ENCODE measurements at places on chromosomes 1 and 21.

GRCh38 chr1:106266786-106267185 is 789.7 kb upstream of the PRMT6 start:
- DNase-seq = no peak

DNA sequence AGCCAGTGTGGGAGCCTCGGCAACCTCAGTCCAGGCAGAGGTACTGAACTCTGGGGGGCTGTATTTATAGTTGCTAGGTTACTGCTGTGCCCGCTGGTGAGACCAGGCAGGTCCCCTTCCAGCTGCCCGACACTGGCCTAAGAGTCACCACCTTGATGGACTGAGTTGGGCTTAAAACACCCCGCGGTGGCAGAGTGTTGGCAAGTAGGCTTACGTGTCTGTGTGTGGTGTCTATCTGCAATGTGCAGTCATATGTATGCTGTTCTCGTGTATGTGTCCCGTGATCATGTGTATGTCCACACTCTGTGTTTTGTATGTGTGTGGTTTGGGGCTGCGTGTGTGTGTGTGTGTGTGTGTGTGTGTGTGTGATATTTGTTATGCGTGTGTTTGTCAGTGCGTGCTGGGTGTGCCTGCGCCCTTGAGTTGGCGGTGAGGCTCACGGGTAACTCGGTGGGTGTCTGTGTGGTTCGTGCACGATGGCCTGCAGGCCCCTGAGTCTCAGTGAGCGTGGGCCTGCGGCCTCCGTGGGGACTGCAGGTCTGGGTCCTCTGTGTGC is 65.5 kb downstream of the MEF2D start:
- no peak for DNase-seq

GRCh38 chr1:237786066-237786719 is 104.5 kb downstream of the ZP4 start:
- DNase-seq = no peak

- no peak for DNase-seq
Measured at GRCh38 chr1:236338096-236338495, 56.0 kb upstream of the EDARADD start.

DNA sequence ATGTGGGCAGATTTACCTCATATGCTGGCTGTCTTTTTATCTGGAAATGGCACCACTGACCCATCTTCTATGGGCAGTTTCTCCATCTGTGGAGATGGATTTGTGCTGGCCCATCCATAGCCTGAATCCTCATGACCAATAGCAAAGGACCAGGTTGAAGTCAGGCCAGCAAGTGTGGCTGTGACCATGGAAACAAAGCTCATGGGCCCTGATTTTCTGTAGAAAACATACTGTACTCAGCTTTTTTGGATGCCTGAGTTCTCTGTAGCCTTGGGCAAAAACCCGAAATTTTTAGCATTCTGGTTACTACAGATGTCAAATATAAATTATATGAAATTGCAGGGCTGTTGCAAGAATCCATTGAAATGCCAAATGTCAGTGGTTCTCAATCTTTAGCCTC is 155.0 kb downstream of the PLXNA2 start:
- no peak for DNase-seq

GRCh38 chr1:110554871-110555801 is 36.2 kb upstream of the KCNA10 start:
- peak; percentile 5 for DNase-seq

DNA sequence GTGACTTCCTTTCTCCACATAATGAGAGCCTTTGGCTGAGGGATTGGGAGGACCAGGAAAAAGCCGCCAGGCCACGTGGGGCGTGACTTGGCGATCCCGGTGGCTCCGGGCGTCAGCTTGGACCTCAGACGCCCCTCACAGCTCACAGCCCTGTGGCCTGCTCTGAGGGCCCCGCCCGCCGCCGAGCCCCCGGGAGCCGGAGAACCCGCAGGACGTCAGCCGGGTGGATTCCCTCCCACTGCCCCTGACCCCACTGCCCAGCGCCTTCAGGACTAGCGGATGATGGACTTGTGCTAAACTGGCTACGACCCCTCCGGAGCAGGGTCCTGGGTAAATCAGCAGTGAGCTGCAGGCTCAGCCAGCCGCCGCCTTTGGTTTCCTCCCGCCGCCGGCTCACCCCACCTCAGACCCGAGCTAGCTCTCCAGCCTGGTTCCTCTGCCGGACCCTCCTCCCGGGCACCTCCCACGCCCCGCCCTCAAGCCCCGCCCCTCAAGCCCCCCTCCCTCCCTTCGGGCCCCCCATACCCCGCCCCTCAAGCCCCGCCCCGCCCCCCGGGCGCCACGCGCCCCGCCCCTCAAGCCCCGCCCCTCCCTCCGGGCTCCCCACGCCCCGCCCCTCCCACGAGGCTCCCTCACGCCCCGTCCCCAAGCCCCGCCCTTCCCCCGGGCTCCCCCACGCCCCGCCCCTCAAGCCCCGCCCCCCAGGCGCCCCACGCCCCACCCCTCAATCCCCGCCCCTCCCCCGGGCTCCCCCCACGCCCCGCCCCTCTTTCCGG is 10.0 kb upstream of the FAAP20 start:
- peak; percentile 93 for DNase-seq

DNA sequence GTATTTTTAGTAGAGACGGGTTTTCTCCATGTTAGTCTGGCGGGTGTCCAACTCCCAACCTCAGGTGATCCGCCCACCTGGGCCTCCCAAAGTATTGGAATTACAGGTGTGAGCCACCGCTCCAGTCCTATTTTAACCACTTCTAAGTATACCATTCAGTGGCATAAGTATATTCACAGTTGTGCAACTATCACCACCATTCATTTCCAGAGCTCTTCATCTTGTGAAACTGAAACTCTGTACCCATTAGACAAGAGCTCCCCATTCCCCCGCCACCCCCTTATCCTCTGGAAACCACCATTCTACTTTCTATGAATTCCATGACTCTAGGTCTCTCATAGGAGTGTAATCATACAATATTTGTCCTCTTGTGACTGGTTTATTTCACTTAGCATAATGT is 40.2 kb upstream of the CAMTA1 start:
- no peak for DNase-seq

GRCh38 chr1:202998836-202999750 is 8.1 kb upstream of the TMEM183A start:
- peak; percentile 75 for DNase-seq

GRCh38 chr1:22111620-22112019 is 31.3 kb downstream of the WNT4 start:
- DNase-seq = no peak

GRCh38 chr1:145879775-145880174 is 5.9 kb downstream of the ANKRD35 start:
- peak; percentile 22 for DNase-seq

GRCh38 chr1:6646499-6647148 is 22.0 kb downstream of the THAP3 start:
- DNase-seq = no peak

DNA sequence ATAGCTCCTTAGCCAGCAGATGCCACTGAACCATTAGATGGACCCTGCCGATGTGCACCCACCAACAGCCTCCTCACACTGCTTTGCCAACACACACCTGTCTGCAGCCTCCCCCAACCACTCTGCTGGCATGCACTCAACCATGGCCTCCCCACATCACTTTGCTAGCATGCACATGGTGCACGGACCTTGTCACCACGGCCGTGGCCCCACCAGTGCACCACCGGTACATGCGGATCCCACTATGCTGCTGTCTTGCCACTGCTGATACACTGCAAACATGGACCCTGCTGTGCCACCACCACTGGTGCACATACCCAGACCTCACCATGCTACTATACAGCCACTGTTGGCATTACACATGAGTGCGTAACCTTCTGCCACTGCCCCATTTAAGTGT is 66.1 kb downstream of the HFM1 start:
- no peak for DNase-seq

DNA sequence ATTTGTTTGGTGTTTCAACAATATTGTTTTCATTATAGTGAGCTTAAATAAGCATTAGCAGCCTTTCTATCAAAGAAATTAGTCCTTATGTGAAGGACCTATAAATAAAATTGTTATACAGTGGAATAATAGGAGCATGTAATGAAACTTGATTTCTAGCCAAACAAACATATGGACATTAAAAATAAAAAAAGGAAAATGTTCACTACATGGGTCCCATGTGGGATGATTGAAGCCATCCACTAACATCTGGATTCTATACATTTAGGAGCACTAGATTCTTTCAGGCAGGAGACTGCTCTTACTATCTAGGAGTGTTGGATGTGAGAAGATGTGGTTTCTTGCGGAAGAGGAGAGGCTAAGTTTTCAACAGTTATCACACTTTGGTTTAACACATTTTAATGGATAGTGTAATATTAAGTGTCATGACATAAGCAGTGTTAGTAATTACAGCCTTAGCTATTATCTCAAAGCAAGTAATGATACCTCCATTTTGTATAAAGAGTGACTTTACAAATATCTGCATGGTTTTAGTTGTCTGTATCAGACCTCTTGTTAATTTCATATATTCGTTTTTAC is 62.3 kb downstream of the LYPLAL1 start:
- DNase-seq = no peak
